ENCODE measurements at places on chromosomes 3 and 15.
A peak's percentile ranks its signal among the peaks of the same experiment; 100 is the strongest.

GRCh38 chr15:73631915-73632669 is 1.1 kb downstream of the NPTN start:
- DNase-seq = no peak

- no peak for DNase-seq
Observed at GRCh38 chr3:131228522-131228921, 153.1 kb upstream of the NUDT16 start.

DNA sequence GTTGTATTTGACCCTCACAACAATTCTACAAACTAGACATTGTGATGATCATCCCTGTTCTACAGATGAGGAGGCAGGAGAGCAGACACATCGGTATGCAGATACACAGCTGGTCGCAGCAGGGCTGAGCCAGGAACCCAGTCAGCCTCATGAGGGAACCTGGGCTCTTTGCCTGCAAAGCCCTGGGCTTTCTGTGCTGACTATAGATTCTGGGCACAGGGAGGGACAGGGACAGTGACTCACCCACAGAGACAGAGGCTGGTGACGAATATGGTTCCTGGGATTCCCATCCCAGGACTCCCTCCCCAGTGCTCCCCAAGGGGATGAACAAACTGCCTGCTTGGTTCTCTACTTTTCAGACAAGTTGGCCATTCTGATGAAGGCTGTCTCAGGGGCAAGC is 3.8 kb upstream of the CAMP start:
- no peak for DNase-seq

GRCh38 chr3:45943207-45943846 is at the start of gene CXCR6:
TSS of gene CXCR6 (plus strand) at chr3:45943464. CDS start at chr3:45946482, 3,018 bp downstream.
- no peak for DNase-seq

DNA sequence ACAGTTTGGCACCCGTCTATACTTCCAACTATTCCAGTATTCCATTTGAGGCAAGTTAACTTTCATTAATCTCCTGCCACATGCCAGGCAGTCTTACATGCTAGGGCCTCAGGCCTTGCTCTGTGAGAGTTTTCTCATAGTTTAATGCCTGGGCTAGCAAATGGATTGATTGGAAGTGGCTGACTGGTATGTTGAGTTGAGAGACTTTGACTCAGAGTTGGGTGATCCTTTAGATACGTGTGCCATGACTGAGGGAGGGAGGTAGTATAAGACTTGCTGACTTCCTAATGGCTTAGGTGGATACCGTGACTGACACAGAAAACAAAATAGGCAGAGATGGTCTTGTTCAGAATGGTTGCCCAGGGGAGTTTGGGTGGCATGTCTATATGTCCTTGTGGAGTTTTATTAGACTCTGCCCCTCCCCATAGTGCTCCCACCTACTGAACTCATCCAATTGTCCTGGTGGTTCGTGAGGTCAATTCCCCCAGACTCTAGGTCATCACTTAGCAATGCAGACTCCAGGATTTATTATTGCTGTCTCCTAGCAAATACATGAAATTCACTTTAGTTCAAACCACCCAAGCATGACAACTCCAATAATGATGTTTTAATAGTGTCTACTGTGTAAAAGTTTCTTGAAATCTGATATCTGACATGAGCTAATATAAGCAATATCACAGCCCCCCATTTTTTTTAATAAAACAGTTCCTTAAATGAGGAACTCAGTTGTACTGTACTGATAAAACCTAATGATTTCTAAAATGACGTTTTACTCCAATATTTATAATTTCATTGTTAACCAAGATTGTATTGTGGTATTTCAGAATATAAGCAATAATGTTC is 413.9 kb upstream of the MDFIC2 start:
- DNase-seq = no peak

- DNase-seq = no peak
Observed at GRCh38 chr3:67819447-67819846, 165.0 kb upstream of the SUCLG2 start.

DNA sequence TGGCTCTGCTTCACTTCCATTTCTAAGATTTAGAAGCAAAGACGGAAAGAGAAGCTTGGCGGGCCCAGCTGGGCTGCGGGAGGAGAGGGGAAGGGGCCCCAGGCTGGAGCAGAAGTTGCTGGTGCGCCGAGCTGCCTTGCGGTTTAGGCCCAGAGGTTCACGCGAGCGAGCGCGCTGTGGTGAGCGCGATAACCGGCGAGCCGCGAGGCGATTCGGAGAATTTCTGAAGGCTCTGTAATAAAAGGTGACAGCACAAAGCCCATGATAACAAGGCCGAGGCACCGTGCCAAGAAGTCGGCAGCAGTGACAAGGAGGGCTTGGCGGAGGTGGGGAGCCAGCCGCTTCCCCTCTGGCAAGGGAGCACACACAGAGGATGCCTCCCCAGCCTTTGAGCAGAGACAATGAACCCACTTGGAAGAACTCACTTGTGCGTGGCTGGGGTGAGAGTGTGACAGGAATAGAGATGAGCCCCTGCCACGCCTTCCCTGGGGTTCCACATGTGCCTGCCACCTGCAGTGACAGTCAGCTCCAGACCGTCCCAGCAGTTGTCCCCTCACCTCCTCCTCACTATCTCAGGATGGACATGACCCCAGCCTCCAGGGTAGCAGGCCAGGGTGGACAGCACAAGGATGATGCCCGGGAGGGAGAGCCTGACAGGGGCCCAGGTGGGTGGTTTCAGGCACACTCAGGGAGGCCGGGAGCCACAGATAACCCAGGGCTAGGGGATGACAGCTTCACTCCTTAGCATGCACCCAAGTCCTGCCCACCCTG is 315.2 kb downstream of the UACA start:
- DNase-seq = peak; percentile 45

DNA sequence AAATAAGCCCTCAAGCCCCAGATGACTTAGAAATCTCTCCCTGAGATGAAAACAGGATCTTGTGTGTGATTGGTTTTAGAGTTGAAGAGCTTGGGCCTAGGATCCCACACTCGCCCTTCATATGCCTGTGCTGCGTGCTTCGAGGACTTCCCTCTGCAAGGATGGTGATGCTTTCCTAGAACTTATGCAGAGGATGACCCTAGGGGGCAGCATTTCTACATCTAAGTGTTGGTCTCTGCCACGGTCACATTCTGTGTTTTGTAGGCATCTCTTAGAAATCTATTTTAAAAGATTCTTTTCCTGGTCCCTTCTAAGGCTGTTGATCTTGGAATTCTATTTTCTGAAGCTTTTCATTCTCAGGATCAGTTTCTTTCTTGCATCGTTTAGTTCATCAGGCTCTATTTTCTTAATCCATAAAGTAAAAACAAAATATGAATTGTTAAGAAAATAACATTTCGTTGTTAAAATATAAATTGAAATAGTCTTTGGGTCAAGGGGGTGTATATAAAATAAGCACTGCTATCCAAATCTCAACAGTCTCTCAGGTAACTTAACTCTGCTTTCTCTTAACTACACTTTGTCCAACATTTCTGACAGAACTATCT is 45.7 kb downstream of the WDR76 start:
- no peak for DNase-seq

- DNase-seq = no peak
Observed at GRCh38 chr15:87944691-87945090, 311.8 kb downstream of the NTRK3 start.

DNA sequence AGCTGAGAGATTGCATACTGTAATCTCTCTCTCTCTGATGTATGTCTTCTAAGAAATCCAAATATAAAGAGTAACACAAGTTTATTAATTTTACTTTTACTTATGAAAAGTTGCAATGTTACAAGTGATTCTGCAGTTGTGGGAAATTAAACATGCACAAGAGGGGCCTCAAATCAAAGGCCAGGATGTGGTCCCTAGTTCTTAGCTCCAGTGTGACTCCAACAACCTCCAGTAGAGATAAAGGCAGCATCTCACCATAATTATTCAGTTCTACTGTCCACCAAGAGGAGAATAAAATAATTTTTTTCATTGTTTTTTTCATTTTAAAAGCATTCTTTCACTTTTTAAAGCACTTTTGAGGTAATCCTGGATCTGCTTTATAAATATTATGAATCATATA is 223.3 kb downstream of the RAP2B start:
- DNase-seq = no peak

GRCh38 chr3:167350245-167350862 is 29.7 kb downstream of the ZBBX start:
- no peak for DNase-seq

DNA sequence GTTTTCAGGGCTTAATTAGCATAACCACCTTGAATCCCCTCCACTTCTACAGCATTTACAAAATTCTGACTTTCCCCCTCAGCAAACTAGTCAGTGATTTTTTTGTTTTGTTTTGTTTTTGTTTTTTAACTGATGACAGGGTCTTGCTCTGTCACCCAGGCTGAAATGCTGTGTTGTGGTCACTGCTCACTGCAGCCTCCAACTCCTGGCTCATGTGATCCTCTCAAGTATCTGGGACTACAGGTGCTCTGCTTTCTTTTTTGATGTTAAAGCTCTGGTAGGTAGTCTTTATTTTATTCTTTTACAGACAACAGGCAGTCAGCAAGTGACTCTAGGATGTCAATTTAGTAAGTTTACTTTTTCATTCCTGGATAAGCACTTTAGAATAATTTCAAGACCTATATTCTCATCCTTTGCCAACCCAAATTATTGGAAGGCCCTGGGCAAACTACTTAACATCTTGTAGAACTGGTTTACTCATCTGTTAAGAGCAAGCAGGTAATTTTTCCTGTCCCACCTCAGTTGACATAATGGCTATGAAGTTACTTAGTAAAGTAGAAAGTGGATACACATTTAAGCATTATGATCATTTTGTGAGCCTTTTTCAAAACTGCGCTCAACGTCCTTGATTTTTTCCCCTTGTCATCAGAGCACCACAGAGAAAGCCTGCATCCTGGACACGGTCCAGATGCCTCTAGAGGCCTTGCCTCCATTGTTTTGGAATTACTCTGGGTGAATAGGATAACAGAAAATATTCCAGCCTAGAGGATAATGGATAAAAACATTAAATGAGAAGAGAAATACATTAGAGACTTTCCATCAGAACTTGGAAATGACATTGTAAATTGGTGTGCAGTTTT is 69.9 kb upstream of the NDUFB4 start:
- no peak for DNase-seq
